NCI-H2029 treated with DMSO at 0.1 percent for 48 hours (cell line): ENCODE measurements at places on chromosomes 7 and 10.

DNA sequence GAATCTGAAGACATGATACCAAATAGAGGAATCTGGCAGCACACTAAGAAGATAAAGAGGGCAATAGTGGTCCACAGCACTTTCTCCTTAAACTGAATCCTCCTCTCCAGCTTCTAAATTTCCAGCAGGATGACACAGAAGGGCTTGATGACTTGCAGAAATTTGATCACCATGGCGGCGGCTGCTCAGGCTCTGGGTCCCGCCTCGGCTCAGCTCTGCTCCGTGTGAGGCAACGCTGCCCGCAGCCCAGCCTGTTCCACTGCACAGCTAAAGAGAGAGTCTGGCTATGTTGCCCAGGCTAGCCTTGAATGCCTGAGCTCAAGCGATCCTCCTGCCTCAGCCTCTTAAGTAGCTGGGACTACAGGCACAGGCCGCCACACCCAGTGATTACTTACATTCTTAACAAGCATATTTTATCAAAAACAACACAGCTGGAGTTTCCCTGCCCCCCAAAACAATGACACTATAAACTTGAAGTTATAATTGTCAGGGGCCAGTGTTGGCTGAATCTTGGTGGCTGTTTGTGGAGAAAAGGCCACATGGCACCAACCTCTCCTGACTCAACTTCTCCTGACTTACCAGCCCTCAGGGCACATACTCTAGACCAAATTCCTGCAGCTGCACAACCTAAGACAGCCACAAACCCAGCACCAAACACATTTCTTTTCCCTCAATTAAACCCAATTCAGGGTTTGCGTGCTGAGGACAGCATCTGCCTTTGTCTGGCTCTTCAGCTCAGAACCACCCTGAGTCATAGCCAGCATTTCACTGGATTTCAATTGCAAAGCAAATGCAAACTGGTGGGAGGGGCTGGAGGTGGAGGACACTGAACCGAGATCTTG lies 11.6 kb upstream of the TNPO3 start:
- no peak for DNase-seq

DNA sequence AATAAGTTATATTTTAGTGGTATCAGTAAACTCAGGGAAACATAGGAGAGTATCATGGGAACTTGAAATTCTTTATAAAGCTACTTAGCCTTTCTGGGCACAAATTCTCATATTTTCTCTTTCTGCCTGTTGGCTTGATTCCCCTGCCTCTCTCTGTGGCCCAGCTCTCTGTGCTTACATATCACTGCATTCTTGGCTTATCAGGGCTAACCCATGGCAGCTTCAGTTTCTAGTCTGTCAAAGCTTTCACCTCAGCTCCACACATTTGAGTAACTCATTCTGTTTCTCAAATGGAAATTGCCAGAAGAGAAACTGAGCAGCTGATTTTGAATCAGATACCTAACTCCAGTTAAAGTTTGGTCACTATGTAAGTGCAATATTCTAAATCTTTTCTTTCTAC lies 713.1 kb downstream of the DNAJB9 start:
- no peak for DNase-seq

DNA sequence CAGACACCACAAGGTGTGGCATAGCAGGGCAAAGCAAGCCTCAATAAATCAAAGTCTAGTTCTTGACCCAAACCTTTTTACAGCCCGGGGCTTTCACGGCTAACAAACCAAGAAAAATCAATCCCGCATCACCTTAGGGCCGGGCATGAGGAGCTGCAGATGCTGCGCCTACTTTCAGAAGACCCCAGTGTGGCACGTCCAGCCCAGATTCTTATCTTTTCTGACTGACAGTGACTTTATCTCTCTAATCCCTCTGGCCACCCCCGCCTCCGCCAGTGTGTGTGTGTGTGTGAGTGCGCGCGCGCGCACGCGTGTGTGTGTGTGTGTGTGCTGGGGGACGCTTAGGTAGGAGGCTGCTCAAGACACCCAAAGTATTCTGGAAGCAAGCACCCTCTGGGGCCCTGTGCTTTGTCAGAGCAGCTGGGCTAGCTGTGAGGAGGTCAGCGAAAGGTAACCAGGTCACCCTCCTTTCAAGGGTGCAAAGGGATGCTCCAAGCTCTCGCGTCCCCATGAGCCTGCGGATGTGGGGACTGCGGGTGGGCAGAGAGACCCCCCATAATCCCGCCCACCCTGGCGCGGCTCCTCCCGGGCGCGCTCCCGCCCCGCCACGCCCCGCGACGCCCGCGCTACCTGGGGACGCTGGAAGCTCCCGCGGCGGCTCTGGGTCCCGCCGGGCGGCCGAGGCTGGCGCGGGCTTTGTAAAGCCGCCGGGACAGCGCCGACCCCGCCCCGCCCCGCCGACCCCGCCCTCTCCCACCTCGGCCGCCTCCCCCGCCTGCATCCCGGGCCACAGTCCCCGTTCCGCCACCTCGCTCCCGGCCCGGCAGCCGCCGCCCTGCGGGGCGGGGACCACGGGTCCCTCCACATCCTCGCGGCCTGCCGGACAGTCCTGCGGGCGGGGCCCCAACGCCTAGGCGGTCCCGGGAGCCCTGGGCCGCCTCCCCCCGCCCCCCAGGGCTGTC lies 57.1 kb upstream of the RHOBTB1 start:
- DNase-seq: no peak

- DNase-seq: no peak
Observed at GRCh38 chr10:114724716-114725106, 66.6 kb upstream of the ABLIM1 start.

- no peak for DNase-seq
Observed at GRCh38 chr7:135862586-135863340, 114.2 kb upstream of the FAM180A start.

DNA sequence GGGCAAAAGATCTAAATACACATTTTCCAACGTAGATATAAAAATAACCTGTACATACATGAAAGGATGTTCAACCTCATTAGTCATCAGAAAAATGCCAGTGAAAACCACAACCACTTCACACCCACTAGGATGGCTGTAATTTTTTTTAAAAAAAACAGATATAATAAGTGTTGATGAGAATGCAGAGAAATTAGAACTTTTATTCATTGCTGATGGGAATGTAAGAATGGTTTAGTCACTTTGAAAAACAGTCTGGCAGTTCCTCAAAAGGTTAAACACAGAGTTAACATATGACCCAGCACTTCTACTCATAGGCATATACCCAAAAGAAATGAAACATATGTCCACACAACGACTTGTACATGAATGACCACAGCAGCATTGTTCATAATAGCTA lies 32.3 kb upstream of the PRKCQ start:
- DNase-seq: no peak

GRCh38 chr7:90896458-90896857 lies 300.3 kb downstream of the CDK14 start:
- DNase-seq: no peak

- no peak for DNase-seq
Observed at GRCh38 chr7:34107276-34107675, 201.9 kb downstream of the BMPER start.

DNA sequence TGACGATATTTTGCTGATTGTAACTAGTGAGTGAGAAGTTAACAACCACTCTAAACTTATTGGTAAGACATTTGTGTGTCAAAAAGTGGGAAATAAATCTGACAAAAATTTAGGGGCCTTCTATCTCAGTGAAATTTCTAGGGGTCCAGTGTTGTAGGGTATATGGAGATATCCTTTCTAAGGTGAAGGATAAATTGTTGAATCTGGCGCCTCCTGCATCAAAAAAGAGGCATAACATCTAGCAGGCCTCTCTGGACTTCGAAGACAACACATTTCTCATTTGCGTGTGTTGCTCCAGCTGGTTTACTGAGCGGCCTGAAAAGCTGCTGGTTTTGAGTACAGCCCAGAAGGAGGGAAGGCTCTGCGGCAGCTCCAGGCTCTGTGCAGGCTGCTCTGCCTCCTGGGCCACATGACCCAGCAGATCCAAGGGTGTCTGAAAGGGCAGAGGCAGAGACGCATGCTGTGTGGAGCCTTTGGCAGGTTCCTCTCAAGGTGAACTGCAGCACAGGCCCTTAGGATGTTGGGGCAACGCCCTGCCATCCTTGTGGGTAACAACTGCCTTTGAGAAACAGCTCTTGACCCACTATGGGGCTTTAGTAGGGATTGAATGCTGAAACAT lies 72.4 kb downstream of the LMBR1 start:
- no peak for DNase-seq

GRCh38 chr7:47581804-47582763 lies at the start of gene TNS3:
Gene TNS3, minus strand, starts transcription at chr7:47582111. Its CDS starts 142,475 bp downstream, at chr7:47439636.
- no peak for DNase-seq

GRCh38 chr10:88465765-88466164 lies 117.4 kb downstream of the RNLS start:
- DNase-seq: no peak

DNA sequence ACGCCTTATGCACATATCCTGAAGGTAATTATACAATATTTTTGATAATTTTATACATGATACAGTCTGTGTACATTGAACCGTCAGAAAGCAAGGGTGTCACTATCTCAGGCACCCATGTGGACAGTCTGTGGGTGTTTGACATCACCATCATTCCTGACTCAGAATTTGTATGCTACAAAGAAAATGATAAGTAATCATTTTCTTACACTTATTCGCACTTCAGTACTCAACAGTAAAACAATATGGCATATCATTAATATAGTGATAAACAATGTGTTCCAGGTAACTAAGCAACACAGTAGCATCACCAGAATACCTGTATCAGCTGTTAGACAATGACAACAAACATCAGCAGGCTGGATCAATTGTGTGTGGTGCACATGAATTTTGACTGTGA lies 17.9 kb downstream of the HECW1 start:
- no peak for DNase-seq

- DNase-seq: no peak
Observed at GRCh38 chr7:70574314-70574834, 557.6 kb upstream of the GALNT17 start.

DNA sequence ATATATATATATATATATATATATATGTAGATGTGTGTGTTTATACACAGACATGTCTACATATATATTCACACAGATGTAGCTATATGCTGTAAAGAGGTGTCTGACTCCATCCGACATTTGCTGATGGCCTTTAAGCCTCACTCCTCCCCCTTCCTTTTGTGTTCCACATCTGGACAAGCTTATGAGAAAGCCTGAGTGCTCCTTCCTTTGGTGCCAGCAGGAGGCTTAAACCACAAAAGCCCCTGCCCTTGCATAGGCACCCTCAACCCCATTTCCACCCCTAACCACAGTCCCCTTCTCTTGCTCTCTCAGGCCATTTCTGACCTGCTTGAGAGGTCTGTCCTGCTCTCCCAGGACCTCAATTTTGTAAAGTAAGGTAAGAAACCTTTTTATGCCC lies 98.7 kb downstream of the SVOPL start:
- no peak for DNase-seq

DNA sequence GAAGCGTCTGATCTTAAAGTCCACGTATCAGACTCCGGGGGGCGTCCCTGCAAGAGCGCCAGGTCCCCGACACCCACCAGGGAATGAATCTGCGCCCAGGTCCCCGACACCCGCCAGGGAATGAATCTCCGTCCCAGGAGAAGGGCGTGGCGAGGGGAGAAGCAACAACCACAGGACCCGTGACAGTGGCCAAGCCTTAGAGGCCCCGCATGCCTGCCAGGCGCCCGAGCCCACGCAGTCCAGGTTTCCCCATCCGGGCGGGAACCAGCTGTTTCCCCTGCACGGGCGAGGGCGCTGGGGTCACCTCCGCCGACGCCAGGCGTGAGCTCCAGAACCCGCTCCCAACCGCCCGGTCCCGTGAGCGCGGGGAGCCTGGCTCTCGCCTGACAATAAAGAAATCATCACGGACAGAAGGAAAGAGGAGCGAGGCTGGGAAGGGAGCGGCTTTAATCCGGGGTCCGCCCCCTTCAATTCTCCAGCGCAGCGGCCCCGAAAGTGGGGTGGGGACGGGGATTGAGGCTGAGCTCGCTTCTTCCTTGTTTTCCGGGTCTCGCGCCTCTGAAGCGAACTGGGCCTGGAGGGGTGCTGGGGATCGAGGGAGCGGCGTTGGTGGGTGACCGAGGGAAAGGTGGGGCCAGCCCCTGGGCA lies 29.0 kb upstream of the BMS1 start:
- DNase-seq: no peak

DNA sequence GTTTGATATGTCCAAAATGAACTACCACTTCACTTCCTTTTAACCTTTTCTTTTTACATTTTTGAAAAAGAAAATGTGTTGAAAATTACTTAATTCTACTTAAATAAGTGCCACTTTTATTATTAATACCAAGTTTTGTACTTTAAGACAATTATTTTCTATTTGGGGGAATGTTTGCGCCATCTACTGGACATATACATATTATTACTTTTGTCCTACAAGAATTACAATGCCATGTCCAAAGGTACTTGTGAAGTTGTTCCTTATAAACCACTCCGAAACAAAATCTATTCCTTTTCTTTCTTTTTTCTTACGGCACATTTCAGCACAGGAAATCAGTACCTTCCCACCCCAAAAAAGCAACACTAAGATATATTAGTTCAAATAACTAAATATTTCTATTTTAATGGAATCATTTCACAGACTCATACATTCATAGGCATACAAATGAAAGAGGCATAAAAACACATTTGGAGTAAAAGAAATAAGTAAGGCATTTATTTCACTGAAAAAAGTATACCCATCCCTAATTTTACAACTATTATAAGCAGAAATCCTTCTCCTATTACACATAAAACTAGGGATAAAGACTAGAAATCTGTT lies 169.9 kb downstream of the RNF133 start:
- peak; percentile 32 for DNase-seq

- no peak for DNase-seq
Observed at GRCh38 chr10:33621101-33621500, 286.6 kb upstream of the NRP1 start.

DNA sequence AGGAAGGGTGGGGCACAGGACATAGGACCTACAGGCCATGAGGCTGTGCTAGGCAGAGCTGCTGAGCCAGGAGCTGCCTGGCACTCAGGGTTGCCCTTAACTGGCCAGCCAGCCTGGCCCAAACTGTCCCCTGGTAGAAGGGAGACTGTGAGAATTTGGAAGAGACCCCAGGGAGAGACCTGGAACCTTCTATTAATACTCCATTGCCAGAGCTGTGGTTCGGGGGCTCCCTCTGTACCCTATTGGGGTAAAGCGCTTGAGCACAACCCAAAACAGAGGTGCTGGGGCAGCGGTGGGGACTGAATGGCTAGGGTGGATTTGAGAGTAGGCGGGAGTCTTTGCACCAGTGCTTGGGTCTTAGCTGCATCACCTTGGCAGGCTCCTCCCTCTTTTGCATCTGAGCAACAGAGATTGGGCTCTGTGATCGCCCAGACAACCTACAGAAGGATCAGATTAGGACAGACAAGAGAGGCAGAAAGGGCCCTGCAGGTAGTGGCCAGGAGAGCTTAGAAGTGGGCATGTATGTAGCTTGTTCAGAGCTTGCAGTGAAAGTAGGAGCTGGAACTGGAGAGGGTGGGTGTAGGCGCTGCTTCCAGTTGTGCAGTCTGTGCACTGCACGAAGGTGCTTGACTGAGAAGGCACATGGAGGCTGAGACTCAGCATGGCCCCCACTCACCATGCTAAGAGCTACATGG lies 53.3 kb downstream of the ADCYAP1R1 start:
- DNase-seq: no peak

GRCh38 chr7:3922175-3922635 lies 621.2 kb downstream of the SDK1 start:
- DNase-seq: no peak

DNA sequence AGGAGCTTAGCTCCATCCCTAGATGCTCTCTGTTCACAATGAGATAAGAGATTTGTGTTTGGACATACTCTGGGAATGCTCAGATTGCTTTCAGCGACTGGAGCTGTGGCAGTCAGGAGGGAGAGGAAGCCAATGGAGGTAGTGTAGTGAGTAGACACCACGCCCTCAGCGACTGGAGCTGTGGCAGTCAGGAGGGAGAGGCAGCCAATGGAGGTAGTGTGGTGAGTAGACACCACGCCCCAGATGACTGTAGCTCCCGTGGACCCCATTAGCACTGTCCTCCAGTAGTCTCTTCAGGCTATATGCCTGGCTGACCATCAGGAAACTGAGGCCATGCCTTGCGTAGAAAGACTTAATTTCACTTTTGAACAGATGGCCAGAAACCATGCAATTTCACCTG lies 1033.8 kb downstream of the NRG3 start:
- DNase-seq: no peak
